Stimulated activated CD4-positive, alpha-beta T cell treated with anti-CD3 and anti-CD28 coated beads, Interleukin-1b, Interleukin-23, amount 100 ng/mL, for 1 hour (primary cell): ENCODE measurements at places on chromosomes 11 and 22.

DNA sequence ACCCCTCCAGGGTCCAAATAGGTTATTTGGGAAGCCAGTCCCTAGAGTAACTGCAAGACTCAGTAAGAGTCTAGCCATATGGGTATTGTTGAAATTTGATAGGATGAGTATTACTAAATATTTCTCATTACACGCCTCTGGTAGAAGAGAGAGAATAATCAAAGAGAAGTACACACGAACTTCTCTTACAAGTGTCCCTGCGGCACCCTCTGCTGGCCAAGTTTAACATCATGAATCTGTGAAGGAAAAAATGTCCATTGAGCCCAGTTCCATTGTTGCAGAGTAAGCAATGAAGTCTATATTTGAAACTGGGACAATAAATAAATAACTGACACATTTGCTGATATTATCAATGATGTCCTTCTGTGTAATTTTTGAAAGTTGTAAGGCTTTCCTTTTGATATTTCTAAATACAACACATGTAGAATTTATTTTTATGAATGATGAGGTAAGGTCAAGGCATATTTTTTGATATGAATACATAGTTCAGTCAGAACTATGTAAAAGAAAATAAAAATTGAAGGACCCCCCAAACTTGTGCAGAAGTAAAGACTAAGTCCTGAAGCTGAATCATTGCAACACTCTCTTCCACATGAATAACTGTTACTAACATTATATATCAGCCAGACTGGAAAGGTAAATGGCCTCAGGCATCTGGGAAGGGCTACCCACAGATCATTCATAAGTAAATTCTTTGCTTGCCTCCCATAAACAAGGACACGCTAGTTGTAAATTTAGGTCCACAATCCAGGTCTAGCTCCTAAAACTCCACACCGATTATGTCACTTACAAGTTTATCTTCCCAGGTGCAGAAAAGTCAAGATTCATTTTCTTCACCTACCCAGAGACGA, 10.0 kb downstream of the OR51L1 start:
- no peak for DNase-seq

GRCh38 chr11:123261345-123262106, 66.5 kb upstream of the CLMP start:
- peak; percentile 30 for DNase-seq

- no peak for DNase-seq
These were observed 52.5 kb upstream of the VSTM5 start for GRCh38 chr11:93902921-93903320.

DNA sequence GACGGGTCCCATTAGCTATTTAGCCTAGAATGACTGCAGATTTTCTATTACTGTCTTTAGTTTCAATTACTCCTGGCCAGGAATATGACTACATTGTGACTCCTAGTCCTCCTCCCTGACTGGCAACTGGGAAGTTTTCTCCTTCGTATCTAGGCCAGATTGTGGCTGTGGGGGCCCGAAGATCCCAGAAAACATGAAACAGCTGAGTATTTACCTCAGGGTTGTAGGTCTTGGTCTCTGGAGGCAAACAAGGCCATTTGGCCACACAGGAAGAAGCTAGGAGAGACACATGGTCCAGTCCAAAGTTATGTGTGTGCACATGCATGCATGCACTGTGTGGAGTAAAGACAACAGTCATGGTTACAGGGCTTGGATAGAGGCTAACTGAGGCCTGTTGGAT, 10.2 kb upstream of the GDPD4 start:
- DNase-seq, result no peak

- no peak for DNase-seq
These were observed 9.2 kb downstream of the PLXNB2 start for GRCh38 chr22:50298266-50298637.

DNA sequence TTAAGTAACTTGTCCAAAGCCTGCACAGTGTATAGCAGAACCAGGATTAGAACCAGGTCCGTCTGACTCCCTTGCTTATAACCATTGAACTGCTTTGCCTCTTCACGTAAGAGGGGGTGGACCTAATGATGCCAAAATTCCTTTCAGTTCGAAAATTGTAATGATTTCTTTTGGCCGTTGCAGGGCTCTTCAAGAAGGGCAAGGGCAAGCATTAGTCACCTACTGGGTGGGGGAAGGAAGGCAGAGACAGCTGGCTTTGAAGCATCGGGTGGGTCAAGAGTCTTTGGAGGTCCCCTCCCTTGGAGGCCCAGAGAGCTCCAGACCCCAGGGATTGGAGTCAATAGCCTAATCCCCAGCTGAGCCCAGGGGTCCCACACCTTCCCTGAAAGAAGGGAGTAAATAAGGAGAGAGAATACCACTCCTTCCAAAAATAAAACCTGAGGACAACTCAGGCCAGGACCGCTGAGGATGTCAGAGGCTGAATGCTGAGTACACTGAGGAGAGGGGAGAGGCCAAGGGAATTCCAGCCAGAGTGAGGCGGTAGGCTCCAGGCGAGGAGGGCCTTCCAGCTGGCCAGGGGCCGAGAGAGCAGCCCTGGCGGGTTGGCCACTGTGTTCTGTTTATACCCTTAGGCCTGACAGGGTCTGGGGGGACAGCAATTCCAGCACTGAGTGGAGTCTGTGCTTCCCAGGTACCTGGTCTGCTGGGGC, 14.1 kb downstream of the CREB3L1 start:
- DNase-seq, result no peak

GRCh38 chr22:48785792-48786678, 1041.6 kb downstream of the BRD1 start:
- DNase-seq, result no peak

DNA sequence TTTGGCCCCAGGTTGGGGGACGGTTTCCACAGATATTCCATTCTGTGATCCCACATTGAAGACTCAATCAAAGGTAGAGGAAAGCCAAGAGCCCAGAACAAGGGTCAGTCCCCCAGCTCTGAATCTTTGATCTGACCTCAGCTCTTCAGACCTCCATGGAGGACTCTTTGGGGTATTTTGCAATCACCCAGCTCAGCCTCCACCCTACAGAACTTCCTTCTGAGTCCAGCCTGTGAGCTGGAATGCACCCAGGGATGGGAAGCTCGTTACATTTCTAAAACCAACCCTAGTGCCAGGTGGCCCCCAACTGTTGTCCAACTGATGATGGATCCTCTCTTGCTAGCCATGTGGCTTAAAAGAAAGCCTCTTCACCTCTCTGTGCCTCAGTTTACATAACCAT, 335.3 kb downstream of the MN1 start:
- no peak for DNase-seq

DNA sequence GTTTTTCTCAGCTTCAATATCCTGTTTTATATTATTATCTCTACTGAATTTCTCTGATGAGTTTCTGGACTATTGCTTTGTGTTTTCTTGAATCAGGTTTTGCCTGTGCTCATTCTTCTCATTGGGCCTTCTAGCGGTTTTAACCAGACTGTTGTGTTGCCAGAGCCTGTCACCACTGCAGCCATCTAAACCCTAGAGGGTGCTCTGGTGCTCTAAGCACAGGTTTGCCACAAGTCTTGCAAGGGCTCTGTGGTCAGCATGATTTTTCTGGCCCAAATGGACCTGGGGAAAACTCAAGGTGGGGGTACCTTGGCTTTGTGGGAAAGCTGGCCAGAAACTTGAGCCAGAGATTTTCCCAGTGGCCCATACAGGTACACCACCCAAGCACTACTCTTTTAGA, 52.4 kb upstream of the TYR start:
- no peak for DNase-seq

DNA sequence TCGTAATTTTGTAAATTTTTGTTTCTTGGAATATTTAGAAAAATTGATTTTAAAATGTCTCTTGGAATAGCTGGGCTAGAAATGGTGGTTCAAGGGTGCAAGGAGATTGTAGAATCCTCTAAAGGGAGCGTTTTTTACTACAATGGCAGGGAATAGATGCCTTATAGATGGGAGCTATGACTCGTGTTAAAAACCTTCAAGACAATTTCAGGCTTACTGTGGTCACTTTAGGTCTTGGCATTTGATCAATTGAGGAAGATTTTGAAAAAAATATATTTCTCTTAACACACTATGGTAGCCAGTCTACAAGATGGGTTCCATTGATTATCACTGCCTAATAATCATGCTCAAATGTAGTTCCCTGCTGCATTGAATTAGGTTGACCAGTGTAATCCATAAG, 25.0 kb downstream of the METTL15 start:
- no peak for DNase-seq

DNA sequence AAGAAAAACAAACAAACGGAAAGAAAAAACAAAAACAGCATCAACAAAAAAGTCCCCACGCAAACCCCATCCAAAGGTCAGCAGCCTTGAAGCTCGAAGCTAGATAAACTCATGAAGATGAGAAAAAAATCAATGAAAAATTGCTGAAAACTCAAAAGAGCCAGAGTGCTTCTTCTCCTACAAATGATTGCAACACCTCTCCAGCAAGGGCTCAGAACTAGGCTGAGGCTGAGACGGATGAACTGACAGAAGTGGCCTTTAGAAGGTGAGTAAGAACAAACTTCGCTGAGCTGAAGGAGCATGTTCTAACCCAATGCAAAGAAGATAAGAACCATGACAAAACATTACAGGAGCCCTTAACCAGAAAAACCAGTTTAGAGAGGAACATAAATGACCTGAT, 18.4 kb upstream of the FTH1 start:
- DNase-seq, result no peak

- DNase-seq, result no peak
These were observed 7.5 kb upstream of the CDKN1C start for GRCh38 chr11:2892967-2893528.

DNA sequence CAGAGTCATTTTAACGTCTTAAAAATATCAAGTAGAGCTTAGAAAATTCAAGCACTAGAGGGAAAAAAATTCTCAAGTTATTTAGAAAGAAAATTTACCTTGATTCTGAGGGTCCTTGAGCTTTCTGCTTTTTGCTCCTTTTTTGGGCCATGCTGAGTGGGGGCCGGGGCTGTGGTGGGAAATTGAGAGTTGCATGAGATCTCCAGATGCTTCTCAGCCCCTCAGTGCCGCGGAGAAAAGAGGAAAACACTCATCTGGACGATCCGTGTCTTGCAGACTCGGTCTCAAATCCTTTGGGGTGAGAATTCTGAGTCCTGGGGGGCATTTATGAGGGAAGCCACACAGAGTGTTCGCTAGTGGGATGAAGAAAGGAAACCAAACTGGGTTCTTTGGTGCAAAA, 700.8 kb downstream of the TBC1D22A start:
- DNase-seq, result no peak

DNA sequence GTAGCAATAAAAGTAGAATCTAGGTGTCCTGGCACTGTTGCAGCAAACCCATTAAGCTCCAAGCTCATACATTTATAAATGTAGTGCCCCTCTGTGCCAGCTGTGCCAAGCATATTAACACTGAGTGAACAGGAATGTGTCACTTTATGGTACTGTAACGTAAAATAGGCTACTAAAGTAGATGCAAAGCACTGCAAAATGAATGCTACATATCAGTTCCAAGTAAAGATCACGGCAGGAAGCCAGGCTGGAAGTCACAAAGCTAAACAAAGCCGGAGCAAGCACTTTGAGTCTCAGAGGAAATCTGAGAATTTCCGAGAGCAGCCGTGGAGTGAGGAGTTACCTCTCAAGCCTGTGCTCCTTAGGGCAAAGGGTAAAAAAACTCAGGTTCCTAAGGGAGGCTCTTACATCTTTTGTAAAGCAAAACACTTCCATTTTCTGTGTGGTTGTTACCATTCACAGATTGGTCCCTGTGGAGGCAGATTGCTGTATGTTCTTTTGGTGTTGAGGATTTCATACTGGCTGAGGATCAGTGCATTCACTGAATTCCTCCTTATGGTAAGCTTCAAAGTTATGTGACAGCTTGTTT, 85.7 kb downstream of the WNT11 start:
- DNase-seq, result no peak

- DNase-seq, result no peak
These were observed 3.0 kb upstream of the ANKK1 start for GRCh38 chr11:113384551-113384950.

GRCh38 chr11:116603728-116604323, 169.0 kb downstream of the BUD13 start:
- no peak for DNase-seq

GRCh38 chr22:26753125-26753862, 95.9 kb downstream of the MIAT start:
- DNase-seq, result no peak

DNA sequence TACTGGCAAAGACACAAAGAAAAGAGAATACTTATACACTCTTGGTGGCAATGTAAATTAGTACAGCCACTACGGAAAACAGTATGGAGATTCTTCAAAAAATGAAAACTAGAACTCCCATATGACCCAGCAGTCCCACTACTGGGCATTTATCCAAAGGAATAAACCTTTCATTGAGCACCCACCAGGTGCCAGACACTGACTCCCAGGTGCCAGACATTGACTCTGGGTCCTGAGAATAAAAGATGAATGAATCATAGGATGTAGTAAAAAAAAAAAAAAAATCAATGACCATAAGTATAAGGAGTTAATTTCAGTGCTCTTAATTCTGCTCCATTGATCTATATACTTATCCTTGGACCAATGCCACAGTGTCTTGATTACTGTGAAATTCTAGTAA, 28.2 kb downstream of the HEPHL1 start:
- DNase-seq, result no peak

DNA sequence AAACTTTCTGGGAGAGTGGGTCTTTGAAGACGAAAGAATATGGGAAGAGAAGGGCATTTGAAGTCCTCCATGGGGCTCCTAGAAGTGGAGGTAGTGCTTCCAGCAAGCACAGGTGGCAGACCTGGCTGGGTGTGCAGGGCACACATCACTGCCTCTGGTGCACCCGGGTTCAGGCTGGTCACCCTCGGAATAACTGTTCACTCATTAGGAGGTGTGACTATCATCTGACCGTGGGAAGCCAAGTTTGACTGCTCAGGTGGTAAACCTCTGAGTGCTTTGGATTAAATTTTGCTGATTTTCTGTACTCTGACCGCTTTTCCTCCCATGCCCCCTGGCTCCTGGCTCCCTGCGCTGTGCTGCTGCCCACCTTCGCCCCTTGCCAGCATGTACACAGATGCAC, 11.1 kb downstream of the ADAMTS15 start:
- no peak for DNase-seq

DNA sequence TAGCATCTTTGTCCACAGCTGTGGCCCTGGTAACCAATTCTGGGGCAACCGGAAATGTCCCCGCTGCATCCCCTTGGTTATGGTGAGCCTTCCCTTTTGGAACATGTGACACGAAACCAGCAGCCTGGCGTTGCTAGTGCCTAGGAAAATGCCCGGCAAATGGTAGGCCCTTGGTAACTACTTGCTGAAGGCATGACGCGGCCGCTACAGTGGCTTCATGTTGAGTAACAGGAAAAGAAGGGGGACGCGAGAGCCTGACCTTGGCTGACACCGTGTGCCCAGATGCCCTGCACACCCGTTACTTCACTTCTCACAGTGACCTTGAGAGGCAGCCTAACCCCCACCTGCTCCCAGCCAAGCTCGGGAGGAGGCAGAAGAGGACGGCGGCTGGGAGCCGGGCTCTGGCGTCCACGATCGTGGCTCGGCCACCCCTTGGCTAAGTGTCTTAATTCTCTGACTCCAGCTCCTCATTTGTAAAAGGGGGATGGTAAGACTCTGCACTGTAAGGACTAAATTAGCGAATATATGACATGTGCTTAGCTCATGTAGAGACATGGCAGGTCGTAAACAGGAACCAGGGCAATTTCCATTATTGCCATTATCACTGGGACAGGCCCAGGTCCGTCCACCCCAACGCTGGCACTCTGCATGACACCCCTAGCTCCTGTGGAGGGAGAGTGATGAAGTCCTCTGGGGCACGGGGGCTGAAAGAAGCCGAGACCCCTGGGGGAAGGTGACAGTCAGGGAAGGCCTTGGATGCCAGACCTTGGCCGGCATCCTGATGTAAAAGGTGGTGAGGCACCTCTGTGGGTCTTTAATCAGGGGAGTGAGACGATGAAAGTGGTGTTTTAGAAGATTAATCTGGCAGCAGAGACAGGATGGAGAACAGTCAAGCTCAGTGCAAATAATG, 18.9 kb downstream of the IFT27 start:
- no peak for DNase-seq

GRCh38 chr22:41117127-41117965, 25.0 kb downstream of the EP300 start:
- no peak for DNase-seq
